Cerebellum (tissue), 4 donors: ENCODE measurements at places on chromosomes 12 and 14.
A peak's percentile ranks its signal among the peaks of the same experiment; 100 is the strongest.

GRCh38 chr12:70854881-70855568 lies 65.5 kb downstream of the PTPRR start:
- DNase-seq, result no peak

GRCh38 chr12:13189264-13189663 lies 7.3 kb upstream of the EMP1 start:
- DNase-seq, result no peak

- DNase-seq, result no peak
Observed at GRCh38 chr12:43740511-43741100, 18.0 kb downstream of the PUS7L start.

DNA sequence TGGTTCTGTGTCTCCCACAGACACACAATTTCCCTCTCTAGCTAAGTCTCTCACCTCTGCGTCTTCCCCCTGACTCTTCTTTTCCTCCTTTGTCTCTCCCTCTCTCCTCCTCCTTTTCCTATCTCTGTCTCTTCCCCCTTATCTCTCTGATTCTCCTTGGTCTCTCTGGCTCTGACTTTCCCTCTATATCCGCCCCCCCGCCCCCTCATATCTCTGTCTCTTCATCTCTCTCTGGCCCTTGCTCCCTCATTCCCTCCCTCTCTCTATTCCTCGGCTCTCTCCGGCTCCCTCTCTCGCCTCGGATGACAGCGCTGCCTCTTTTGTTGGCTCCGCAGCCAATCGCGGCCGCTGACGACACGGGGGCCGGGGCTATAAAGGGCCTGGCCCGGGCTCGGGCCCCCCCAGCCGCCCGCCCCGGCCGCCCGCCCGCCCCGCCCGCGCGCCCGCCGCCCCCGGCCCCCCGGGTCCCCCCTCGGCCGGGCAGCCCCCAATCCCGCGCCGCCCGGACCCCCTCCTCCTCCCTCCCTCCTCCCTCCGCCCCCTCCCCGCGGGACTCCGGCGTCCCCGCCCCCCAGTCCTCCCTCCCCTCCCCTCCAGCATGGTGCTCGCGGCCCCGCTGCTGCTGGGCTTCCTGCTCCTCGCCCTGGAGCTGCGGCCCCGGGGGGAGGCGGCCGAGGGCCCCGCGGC lies at the start of gene GDF11:
Gene GDF11 (plus strand): TSS at position 404 of the 687 bp plus-strand sequence. CDS start 195 bp downstream, at position 599.
- DNase-seq, result peak; percentile 89

GRCh38 chr12:132847363-132848356 lies 19.0 kb upstream of the GOLGA3 start:
- DNase-seq, result peak; percentile 47

DNA sequence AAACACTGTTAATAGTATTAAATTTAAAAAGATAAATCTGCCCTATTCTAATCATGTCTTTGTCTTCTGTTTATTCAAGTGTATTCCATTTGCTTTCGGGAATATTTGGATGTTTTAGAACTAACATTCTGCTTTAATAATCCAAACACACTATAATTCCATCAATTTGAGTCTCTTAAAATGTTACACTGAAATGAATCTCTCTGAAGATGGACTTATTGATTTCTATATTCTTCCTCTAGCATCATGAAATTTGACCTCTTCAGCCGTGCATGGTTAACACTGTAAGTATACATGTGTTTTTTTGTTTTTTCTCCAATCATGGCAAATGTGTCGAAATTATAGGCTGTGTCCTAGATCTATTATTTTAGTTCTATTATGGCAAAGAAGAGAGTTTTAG lies 339.2 kb downstream of the ACSS3 start:
- DNase-seq, result no peak

DNA sequence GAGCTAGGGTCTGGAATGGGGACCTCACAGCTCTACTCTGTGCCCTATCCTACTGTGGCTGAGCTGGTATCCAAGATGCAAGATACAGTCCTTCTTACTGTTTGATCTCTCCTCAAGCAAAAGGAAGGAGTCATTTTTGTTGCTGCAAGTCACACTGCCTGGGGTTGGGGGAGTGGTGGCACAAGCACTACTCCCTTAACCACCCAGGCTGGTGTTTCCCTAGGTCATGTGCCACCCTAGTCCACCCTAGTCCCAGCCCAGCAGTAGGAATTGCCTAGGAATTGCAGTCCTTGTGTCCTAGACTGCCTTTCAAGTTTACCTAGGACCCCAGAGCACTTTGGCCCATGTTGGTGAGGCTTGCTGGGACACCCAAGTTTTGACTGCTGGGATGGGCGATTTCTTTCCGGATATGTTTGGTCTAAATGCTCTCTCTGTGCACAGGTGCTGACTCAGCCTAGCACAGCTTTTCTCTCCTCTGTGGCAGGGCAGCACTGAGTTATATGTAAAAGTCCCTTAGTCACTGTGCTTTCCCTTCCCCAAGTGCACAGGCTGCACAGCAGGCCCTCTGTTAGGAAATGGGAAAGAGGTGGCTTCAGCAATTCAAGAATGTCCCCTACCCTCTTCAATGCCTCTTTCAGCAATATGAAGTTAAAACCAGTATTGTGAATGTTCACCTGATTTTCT lies 54.9 kb downstream of the SLC6A15 start:
- DNase-seq, result no peak

- DNase-seq, result no peak
Observed at GRCh38 chr12:101876322-101876860, 989 bp upstream of the DRAM1 start.

DNA sequence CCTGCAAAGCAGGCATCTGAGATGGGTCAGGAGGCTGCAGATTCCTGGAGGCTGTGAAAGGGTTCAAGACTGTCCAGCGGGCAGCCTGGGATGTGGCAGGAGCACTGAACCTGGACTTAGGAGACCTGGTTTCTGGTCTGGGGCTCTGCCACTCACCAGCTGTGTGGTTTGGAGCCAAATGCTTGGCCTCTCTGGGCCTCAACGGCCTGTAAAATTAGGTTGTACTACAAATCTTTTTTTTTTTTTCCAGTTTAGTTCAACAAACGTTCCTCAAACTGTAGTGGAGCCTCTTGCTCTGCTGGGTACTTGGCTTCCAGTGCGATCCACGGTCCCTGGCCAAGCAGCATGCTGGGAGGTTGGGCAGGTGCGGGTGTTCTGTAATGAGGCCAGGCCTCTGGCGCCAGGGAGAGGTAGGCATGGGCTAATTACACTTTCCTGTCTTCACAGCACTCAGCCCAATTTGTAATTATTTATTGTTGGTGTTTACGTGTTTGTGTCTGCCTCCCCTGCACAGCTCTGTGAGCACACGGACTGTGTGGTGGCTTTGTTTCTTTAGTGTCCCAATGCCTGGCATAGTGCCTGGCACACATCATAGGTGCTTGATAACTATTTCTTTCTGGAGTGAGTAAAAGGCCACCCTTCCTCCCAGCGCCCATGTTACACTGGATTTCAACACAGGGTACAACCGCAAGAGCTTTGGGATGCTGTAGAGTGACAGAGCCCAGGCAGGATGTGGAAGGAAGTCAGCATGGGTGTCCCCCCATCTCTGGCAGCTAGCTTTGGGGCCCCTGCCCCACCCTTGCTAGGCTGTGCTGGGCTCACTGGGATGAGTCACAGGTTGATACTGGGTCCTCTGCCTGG lies 5.8 kb upstream of the KRT80 start:
- peak; percentile 77 for DNase-seq

GRCh38 chr12:24991209-24992049 lies 42.5 kb upstream of the BCAT1 start:
- peak; percentile 66 for DNase-seq

DNA sequence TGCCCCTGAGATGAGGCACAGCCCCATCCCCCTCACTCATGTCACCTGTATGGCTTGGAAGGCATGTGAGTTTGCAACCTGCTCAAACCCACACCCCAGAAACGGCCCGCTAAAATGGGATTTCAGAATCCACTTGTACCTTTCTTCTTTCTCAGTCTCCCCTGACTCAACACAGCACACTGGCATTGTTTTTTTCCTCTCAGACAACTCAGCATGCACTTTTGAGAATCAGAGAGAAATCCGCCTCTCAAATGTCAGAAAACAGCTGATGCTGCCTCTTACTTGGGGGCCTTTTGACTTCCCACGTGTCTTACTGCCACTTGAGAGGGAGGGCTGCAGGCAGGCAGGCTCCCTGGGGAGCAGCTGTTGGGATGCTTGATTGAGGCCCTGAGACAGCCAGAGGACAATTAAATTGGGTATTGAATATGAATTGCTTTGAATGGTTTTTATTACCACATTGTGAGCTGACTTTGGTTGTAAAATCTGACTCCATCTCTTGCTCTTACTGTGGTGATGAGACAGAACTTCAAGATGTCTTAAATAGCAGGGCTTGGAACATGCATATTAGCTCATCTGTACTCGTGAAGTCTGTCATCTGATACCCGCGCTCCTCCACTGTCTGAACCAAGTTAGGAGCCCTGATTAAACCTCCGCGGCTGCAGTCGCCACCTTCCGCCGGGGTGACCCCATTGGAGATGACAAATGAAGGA lies 96.6 kb downstream of the APAF1 start:
- DNase-seq, result no peak

DNA sequence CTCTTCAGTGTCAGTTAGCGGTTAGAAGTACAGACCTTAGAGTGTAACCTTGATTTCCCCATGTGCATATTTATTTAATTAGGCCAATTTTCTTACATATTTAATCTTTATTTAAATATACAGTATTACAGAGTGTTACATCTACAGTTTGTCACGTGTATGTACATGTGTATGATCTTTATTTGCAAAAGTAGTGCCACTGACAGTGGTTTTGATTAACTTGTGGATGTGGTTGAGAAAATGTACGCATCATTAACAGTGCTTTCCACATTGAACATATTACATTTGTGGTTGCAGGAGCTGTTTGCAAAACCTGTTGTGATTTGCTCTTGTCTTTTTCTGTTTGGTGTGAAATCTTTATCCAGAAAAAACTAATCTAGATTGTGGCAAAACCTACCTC lies 535.5 kb downstream of the FLRT2 start:
- DNase-seq, result no peak

DNA sequence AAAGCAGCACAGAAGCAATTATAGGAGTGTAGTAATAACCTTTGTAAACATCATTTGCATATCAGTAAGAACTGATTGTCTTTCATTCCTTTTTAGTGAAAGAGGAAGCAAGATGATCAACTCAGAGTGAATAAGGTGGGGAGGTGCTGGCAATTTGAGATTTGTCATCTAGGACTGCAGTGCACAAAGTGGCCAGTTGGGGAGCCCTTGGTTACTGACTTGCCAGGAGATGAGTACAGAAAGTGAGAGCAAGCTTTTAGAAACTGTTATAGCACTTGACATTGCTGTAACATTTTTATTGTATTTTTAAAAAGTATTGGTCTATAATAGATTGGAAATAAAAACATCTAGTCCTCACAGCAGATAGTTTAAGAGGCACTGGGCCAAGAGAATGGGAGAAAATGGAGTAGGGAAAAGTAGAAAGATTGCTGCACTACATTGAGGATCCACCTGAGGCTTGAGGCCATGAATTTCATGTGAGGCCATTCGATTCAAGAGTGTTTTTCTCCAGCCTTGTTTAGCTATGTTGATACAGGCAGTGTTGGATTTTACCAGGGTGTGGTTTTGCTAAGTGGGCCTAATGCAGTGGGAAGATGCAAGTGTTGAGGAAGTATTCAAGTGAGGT lies 98.2 kb downstream of the SNAPC1 start:
- DNase-seq, result no peak

DNA sequence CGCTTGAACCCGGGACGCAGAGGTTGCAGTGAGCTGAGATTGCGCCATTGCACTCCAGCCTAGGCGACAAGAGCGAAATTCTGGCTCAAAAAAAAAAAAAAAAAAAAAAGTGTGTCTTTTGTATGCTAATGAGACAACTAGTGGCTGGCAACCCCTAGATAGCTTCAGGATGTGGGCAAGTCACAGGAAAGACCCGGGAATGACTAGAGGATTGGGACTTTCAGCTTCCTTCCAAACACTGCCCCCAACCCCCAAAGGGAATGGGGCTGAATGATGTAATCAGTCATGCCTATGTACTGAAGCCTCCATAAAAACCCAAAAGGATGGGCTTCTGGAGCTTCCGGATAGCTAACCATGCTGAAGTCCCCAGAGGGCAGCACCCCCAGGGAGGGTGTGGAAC lies 28.6 kb downstream of the USP44 start:
- no peak for DNase-seq

- no peak for DNase-seq
Observed at GRCh38 chr12:85424581-85425348, 144.7 kb downstream of the ALX1 start.

GRCh38 chr12:77531912-77532311 lies 298.8 kb upstream of the NAV3 start:
- DNase-seq, result no peak

DNA sequence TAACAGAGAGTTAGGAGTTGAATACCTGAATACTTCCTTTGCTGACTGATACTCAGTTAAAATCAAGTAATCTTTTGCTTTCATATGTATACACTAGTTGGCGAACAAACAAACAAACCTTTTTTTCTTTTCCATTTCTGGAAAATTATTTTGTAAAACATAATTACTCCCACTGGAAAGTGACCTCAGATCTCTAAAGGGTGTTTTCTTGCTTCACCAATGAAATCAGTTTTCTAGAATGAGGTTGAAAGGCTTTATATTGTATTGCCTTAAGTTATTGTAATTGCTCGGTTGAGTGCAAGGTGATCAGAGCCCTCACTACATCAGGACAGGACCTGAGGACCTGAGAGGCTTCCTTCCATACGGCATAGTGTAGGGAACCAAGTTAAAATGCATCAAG lies at the start of gene OR4K1:
Gene OR4K1 (plus strand): TSS at position 301 of the 400 bp plus-strand sequence. CDS start 4,750 bp downstream, outside the sequence.
- no peak for DNase-seq

- no peak for DNase-seq
Observed at GRCh38 chr12:105672121-105672975, 341.9 kb downstream of the C12orf75 start.

DNA sequence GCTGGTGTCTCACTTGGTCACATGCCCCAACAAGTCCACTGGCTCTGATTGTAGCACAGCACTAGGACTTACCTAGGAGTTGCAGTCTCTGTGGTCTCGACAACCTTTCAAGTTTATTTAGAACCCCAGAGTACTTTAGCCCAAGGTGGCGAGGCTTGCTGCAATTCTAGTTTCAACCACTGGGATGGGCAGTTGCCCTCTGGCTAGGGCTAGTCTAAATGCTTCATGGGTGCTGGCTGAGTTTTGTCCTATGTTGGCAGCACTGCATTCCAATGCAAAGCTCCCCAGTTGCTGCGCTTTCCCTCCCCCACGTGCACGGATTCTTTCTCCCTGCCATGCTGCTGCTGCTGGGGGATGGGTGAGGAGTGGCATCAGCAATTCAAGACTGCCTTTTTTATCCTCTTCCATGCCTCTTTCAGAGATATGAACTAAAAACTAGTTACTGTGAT lies 207.9 kb downstream of the SYNE2 start:
- DNase-seq, result no peak

DNA sequence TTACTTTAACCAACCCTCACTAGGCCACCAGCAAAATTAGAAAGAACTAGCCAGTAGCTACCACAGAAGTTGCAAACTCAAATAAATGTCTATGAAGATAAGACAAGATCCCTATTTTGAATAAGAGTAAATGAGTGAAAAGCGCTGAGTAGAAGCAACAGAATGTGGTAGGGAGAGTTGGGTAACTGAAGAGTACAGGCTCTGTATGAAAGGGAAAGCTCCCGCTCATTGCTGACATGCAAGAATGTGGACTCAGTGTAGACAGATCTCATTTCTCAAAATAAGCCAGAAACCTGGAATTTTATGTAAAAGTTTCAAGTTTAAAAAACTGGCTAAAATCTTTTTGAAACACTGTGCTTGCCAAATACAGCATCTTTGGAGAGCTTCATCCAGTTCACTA lies 63.9 kb downstream of the NAV3 start:
- DNase-seq, result no peak

- no peak for DNase-seq
Observed at GRCh38 chr12:30630076-30630978, 65.3 kb downstream of the IPO8 start.
